Activated naive CD8-positive, alpha-beta T cell treated with anti-CD3 and anti-CD28 coated beads, Interleukin-2, amount 50 U/mL, for 16 hours (primary cell): ENCODE measurements at places on chromosomes 1 and 21.

- DNase-seq: no peak
Measured at GRCh38 chr1:27049100-27049499, 36.5 kb upstream of the TENT5B start.

DNA sequence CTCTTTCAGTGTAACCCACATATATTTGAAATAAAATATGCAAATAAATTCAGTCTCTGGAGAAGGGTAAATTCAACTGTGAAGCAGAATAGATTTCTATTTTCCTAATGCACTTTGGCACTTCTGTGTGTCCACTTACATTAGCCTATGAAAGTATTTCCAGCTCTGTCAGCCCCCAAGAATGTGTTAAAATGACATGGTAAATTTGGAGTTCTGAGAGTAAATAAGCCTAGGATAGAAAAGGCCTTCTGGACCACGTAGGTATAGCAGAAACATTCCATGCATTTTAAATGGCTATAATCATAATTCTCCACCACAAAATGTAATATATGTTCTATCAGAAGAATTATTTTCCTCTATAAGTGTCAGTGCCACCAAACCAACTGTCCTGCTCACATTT is 276.2 kb downstream of the NEGR1 start:
- no peak for DNase-seq

GRCh38 chr1:79285667-79286066 is 279.1 kb upstream of the ADGRL4 start:
- DNase-seq: no peak

DNA sequence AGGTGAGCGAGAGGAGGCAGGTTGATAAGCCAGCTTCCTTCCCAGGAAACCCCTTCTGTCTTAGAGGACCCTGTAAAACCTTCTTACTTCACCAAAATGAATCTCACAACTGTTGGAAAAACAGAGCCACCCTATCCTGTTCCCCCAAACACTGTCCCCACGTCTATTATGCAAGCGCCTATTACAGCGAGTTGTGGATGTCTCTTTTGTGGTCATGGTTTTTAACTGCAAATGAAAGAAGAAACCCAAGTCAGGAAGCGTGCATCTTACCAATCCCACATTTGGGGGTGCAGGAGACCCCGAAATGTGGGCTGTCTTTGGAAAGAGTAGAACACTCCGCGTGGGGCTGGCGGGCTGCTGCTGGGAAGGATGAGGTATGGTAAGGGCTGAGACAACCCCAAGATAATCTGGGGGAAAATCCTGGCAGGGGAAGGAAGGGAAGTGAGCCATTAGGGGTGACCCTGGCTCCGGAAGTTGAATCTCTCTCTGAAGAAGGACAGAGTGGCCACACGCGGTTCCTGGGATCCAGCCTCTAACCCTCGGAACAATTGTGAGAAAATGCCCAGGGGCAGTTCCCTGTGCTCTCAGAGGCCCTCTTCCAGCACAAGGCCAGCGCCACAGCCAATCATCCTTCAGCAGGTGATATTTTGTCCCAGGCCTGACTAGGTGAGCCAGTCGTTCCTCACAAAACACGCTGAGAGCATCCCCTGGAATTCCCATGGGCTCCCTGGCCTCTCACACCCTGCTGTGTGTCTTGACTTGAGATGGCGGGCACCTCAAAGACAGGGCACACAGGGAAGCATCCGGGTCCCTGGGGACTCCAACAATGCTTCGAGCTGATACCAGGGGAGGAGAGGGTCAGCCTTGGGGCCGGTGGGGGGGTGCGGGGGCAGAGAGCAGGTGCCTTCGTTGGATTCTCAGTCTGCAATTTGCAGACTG is 168.5 kb upstream of the IRF2BP2 start:
- no peak for DNase-seq

- DNase-seq: no peak
Measured at GRCh38 chr1:178693366-178693765, 31.7 kb upstream of the RALGPS2 start.
